GM12891 (cell line): ENCODE measurements at places on chromosomes 1 and 21.

- DNase-seq: no peak
These were observed 197.5 kb downstream of the ZNF326 start for GRCh38 chr1:90192408-90192807.

DNA sequence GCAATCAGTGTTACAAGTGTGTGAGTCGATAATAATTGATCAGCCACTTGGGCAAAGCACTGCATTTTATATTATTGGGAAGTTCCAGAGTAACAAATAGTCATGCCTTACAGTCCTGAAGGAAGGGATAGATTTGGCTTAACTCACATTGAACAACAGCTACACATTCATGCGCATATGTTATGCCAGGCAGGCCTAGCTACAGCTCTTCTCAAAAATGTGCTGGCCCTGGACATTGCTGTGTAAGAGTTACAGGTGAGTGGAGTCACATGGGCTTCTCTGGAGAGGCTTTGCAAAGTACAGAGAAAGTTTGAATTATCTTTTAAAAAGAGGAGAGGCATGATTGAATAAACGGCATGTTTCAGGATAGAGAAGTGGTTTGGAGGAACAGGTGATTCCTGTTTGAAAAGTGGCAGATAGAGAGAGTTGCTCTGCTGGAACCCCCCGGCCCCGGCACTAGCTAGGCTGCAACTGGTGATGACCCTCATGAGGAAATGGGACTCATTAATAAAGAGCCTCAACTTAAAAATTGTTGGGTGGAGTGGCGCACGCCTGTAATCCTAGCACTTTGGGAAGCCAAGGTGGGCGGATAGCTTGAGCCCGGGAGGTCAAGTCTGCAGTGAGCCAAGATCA, 200.6 kb downstream of the CRB1 start:
- no peak for DNase-seq

- no peak for DNase-seq
These were observed 23.8 kb downstream of the TSEN15 start for GRCh38 chr1:184075055-184076029.

DNA sequence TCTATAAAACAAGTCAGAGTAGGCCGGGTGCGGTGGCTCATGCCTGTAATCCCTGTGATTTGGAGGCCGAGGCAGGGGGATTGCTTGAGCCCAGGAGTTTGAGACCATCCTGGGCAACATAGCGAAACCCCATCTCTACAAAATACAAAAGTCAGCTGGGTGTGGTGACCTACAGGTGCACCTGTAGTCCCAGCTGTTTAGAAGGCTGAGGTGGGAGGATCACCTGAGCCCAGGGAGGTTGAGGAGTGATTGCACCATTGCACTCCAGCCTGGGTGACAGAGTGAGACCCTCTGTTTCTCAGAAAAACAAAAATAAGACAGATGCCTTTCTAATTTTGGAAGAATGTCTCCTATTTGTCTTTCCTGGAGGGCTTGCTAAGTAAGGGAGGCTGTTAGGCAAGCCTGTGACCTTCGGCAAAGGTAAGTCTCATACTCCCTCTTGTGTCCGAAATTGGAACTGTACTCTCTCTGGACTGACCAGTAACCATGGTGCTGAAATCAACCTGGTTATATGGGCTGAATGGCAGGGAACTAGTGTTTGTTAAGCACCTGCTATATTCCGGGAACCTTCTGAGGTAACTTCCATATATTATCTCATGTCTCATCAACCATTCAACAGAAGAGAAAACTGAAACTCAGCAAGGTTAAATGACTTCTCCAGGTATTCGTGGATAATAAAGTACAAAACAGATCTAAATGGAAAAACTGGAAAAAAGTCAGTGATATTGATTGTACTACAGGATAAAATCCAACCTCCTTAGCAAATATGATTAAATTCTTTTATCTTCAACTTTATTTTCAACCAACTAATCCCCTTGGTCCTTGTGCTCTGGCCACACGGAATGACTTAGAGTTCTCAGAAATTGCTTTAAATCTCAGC, 11.8 kb upstream of the RAB3B start:
- peak; percentile 70 for DNase-seq

DNA sequence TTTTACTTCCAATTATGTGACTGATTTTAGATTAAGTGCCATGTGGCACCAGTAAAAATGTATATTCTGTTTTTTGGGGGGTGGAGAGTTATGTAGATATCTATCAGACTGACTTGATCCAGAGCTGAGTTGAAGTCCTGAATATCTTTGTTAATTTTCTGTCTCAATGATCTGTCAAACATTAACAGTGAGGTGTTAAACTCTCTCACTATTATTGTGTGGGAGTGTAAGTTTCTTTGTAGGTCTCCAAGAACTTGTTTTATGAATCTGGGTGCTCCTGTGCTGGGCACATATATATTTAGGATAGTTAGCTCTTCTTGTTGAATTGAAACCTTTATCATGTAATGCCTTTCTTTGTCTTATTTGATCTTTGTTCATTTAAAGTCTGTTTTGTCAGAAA, 276.5 kb upstream of the USP25 start:
- DNase-seq: no peak

GRCh38 chr1:67137307-67137753, 2.6 kb upstream of the C1orf141 start:
- DNase-seq: no peak
